NCI-H226 (cell line): ENCODE measurements at places on chromosomes 6 and 20.

DNA sequence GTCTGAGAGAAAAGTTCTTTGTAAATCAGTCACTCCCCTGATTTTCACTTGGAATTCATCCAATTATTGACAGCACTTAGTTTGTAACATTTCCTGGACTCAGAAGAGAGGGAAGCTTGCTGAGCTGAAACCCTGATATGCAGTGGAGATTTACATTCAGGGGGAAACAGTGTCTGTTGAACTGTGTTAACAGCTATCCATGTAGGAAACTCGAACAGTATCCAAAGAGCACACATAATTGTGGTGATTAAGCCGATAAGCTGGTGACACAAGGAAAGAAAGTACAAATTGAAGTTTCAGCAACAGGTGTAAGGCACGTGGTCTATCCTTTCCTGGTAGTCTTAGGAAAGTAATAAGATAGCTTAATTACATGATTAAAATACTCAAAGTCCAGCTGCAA lies 78.1 kb upstream of the FLRT3 start:
- no peak for DNase-seq

DNA sequence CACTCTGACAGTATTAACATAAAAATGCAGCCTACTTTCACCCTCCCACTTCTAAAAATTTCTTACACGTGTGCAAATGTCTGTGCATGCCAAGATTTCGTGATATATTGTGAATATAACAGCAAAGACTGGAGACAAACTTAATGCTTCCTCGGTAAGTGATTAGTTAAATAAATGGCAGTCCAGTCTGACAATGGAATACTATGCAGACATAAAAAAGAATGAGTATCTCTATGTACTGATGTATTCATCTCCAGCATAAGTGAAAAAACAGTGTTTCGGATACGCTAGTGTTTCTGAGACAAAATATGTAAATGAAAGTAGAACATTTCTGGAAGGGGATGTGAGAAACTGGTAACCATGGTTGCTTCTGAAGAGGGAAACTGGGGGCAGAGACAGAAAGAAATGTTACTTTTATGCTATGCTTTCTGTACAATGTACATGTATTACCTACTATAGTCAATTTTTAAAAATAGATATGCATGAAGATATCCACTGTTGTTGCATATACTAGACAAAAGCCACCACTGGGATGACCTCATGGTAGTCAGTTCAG lies 7.0 kb downstream of the SLC22A23 start:
- no peak for DNase-seq

GRCh38 chr6:150683320-150683719 lies 83.6 kb downstream of the PLEKHG1 start:
- DNase-seq: no peak

DNA sequence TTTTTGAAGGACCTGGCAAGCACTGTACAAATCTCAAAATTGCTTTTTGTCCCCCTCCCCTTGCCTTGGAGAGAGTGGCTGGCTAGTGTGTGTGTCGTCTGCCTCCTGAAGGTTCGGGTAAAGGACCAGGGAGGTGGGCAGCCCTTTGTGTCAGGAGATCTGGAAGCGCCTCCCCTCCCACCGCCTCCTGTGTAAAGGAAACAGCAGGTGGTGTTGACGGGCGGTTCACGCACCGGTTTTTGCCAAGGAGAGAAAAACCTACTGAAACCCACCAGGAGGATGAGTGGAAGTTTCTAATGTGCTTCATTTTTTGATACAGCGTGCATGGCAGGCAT lies 1.2 kb downstream of the ENTPD6 start:
- DNase-seq: no peak

DNA sequence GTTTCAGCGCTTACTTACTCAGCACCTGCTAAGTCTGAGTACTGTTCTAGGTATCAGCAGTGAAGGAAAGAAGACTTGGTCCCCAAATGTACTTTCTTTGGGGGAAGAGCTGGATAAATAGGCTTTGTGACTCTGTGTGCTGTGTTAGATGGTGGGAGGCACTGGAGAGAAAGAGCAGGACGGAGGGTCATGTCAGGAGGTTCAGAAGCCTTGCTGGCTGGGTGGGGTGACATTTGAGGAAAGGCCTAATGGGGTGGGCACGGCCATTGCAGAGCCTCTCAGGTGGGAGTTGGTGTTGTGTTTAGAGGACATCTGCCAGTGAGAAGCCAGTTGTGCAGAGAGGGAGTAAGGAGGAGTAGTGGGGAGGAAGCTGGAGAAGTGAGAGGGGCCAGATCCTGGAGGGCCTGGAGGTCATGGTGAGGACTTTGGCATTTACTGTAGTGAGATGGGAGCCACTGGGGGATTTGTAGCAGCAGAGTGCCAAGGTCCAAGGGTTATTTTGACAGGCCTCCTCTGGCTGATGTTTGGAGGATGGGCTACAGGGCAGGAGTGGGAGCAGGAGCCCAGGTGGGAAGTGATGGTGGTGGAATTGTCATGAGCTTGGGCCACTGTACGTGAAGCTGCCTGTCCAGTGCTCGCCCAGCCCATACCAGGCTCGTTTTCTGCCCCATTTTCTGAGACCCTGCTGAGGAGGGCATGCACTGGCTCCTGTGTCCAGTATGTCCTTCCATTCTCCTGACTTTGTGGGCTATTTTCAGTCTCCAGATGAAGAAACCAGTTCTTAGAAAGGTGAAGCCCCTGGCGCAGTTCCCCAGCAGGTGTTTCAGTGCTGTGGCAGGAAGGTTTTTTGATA lies 886 bp downstream of the SDCBP2 start:
- DNase-seq: no peak

- DNase-seq: no peak
These were observed 2.0 kb downstream of the ID4 start for GRCh38 chr6:19839237-19839546.

- DNase-seq: no peak
These were observed 263.7 kb downstream of the SMOC2 start for GRCh38 chr6:168704678-168705077.

DNA sequence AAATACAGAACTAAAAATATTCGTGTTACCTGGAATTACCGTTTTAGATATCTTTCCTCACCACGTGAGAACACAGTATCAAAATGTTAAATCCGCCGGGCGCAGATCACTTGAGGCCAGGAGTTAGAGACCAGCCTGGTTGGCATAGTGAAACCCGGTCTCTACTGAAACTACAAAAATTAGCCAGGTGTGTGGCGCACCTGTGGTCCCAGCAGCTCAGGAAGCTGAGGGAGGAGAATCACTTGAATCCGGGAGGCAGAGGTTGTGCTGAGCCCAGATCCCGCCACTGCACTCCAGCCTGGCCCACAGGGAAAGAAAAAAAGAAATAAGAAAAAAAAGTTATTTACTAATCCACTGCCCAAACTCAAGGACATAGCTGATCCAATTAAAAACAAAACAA lies 4.8 kb upstream of the DDX43 start:
- no peak for DNase-seq

- no peak for DNase-seq
These were observed 192.5 kb upstream of the MAN1A1 start for GRCh38 chr6:119542037-119542436.

- no peak for DNase-seq
These were observed 382.9 kb upstream of the CNR1 start for GRCh38 chr6:88548891-88549505.

- DNase-seq: no peak
These were observed 657.9 kb upstream of the ZNF337 start for GRCh38 chr20:26354511-26354910.

DNA sequence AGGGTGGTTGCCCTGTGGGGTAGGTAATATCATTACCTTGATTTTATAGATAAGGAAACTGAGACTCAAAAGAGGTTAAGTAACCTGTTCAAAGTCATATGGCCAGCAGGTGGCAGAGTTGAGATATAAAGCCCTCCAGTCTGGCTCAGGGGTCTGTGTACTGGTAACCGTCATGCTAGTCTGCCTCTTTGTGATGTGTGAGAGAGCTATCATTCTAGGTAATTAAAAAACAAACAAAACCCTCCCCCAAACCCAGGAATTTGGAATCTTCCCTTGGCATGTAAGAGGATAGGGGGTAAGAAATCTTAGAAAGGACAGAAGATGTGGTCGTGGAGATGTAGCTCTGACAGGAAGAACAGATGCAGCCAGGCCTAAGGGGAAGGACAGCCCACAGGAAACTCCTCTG lies 206.0 kb downstream of the CDC5L start:
- peak; percentile 63 for DNase-seq

GRCh38 chr6:106451439-106451838 lies 90.9 kb downstream of the CRYBG1 start:
- DNase-seq: peak; percentile 52

GRCh38 chr20:31924561-31924960 lies 27.3 kb downstream of the PDRG1 start:
- no peak for DNase-seq

GRCh38 chr6:154868143-154868594 lies 126.9 kb upstream of the TIAM2 start:
- peak; percentile 40 for DNase-seq

GRCh38 chr6:42378125-42378524 lies 73.6 kb downstream of the TRERF1 start:
- no peak for DNase-seq

GRCh38 chr6:158381214-158381613 lies 68.9 kb downstream of the TULP4 start:
- no peak for DNase-seq

DNA sequence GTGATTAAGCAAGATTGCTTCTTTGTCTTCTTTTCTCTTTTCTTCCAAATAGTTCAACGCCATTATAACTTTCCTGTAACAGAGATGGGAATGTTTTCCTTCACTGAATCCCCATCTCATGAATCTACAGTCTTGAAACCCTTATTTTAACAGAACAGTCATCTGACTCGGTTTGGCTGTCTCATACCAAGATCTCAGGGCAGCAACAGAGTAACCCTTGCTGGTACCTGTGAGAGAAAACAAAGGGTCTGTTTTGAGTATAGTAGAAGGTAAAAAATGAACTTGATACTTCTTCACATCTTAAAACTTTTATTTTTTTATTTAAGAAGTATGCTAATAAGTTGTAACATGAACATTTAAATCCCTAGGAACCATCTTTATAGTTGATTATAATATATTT lies 19.6 kb upstream of the DSE start:
- DNase-seq: no peak

- no peak for DNase-seq
These were observed 21.7 kb downstream of the SMLR1 start for GRCh38 chr6:130848945-130849344.

DNA sequence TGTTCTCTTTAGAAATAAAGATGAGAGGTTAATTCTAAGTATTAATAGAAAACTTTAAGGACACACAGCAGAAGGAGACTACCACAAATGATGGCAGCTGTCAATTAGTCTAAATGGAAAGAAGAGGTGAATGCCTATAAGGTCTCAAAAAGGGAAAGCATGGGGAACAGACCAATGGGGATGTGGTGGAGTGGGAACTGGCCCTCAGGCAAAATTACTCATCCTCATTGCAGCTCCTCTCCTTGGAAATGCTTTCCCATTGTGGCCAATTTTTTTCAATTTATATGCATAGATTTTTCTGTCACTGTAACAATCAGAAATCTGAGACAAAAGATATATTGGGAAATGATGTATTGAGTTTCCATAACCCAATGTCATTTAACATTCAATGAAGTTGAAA lies 222.9 kb upstream of the DEFB112 start:
- DNase-seq: peak; percentile 11

GRCh38 chr20:63900413-63900812 lies 5.5 kb downstream of the DNAJC5 start:
- DNase-seq: no peak

GRCh38 chr20:20237093-20237959 lies 130.6 kb upstream of the INSM1 start:
- peak; percentile 12 for DNase-seq

DNA sequence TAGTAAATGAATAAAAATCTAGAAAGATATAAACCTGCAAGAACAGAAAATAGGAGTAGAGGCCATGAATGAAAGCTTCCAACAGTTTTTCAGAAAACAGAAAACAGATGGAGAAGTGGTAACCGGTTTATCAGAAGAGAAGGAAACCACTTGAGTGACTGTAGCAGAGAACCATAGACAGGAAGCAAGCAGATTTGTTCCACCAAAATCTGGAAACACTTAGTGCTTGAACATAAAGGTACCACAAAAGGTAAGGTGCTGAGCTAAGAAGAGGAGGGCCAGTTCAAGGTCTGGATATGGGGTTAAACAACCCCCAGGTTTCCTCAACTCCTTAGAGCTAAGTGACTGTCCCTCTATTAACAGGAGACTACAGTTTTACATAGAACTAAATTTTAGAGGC lies 9.2 kb upstream of the KIAA0319 start:
- no peak for DNase-seq

- no peak for DNase-seq
These were observed 137.9 kb downstream of the RPS12 start for GRCh38 chr6:132952031-132952867.

DNA sequence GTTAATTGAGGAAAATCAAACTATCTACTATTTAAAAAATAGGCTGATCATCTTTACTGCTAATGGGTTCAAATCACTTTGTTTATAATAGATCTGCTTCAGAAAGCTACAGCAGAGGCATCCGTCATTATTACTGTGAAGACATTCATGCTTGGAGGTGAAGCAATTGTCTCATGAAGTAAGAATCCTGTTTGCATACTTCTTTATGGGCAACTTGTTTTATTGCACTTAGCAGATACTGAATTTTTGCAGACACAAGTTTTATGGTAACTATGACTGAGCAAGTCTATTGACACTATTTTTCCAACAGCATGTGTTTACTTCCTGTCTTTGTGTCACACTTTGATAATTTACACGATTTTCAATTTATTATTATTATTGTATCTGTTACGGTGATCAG lies 573.9 kb downstream of the RFPL4B start:
- DNase-seq: no peak

DNA sequence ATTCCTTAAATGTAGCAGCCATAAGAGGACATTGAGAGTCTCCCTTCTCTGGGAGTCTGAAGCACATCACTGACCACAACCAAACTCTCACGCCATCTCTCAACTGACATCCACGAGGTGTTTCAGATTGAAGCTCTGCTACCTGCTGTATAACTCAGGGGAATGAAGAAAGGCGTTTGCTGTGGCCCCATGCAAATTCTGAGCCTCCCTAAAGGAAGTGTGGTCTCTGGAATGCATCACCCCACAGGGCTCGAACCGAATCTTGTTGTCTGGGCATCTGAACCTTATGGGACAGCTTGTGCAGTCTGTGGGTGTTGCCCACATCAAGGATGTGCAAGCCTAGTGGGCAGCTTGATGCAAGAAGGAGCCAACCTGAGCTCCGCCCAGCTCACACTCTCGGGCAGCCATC lies 10.9 kb downstream of the PMEPA1 start:
- peak; percentile 61 for DNase-seq

DNA sequence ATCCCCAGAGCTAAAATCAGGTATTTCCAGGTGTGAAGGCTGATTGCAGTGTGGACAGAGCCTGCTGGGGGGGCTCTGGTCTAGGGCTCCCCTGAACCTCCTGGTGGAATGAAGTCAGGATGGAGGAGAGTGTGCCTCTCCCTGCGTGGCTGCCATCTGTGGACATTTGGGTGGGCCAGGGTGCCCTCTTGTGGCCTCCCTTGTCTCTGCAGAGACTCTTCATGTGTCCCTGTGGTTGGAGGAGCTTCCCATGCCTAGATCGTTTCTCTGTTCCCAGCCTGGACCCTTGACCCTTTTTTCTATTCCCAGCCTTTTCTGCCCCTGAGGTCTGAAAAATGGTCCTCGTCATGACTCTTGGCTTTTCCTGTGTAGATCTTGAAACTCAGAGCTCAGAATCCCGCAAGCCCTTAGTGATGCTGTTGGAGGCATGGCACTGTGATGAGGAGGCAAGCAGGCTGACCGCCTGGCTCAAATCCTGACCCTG lies 9.9 kb upstream of the PSMF1 start:
- peak; percentile 3 for DNase-seq

GRCh38 chr20:11796026-11796425 lies 121.7 kb upstream of the BTBD3 start:
- no peak for DNase-seq
